AG20443 (cell line): ENCODE measurements at places on chromosomes 5 and 9.
A peak's percentile ranks its signal among the peaks of the same experiment; 100 is the strongest.

- DNase-seq = no peak
Measured at GRCh38 chr9:114722937-114723620, 41.1 kb upstream of the TEX48 start.

DNA sequence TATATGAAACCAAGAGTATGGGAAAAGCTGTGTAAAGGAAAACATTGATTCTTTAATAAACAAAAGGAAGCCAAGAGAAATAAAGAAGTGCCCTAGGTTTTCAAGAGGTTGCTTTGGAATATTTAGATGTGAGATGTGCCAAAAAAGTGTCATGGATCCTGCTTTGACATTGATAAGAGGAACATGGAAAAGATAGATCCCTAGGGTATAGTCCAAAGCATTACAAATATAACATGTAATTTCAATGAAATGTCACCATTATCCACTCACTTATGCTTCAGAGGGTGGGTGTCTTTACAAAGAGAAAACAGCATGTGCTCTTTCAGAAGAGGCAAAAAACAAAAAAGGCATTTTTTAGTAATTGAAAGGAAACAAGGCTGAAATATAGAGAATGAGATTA lies 1196.7 kb downstream of the EFNA5 start:
- DNase-seq = no peak

GRCh38 chr9:117825609-117826347 lies 121.6 kb downstream of the TLR4 start:
- DNase-seq = no peak

DNA sequence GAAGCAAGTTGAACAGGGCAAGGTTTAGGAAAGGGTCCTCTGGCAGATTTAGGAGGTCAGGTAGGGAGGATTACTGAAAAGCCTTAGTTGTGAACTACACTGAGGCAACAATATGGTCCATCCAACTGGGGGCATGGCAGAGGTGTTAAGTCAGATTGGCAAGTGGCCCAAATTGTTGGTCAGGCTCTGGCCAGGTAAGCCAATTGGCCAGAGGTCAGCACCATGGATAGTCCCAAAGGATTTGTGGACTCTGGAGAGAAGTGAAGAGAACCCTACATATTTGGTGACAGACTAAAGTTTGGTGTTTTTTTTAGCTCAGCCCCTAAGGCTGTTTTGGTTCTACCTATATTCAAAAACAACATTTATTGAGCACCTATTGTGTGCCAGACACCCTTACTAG lies 39.1 kb upstream of the RASGRF2 start:
- no peak for DNase-seq

- no peak for DNase-seq
Measured at GRCh38 chr9:101463397-101463796, 27.8 kb upstream of the ALDOB start.

DNA sequence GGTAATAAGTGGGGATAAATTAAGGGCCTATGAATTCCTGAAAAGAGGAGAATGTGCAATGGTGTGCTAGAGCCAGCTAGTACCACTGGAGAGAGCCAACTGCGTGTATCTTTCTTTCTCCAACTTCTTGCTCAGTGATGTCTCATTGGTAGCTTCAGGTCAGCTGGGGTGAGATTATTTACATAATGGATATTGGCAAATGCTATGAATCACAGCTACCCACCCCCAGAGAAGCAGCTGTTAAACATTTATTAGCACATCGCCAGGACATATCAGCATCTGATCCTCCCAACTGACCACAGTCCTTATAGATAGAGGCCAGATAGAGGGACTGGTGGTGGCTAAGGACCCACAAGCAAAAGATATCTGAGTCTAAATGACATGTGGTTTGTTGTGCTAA lies 421.3 kb downstream of the ACTL7B start:
- DNase-seq = peak; percentile 13

GRCh38 chr9:137672907-137673791 lies 54.3 kb downstream of the EHMT1 start:
- DNase-seq = peak; percentile 87
